ENCODE measurements at places on chromosomes 16 and 17.

DNA sequence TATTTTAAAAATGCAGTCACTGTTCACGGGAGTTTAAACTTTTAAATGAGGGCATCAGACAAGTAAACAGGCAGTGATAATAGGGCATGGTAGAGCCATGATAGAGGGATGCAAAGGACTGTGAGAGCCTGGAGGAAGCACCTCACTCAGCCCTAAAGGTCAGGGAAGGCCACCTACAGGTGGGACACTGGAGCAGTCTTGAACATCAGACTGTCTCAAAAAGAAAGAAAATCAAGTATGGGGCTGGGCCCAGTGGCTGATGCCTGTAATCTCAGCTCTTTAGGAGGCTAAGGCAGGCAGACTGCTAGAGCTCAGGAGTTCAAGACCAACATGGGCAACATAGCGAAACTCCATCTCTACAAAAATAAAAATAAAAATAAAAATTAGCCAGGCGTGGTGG is 31.0 kb upstream of the DHRS7B start:
- DNase-seq = no peak

GRCh38 chr16:12511708-12512107 is 292.0 kb downstream of the CPPED1 start:
- no peak for DNase-seq

DNA sequence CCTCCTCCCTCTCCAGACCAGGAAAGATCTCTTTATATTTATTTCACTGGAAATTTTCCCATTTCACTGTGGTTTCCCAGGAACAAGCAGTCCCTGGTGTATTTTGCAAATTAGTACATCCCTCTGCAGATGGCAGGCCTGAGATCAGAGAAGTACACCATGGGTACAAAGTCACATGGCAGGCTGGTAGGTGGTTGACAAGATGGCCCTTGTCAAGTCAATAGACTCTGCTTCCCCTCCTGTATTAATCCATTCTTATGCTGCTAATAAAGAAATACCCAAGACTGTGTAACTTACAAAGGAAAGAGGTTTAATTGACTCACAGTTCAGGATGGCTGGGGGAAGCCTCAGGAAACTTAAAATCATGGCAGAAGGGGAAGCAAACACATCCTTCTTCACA is 51.6 kb upstream of the KSR1 start:
- no peak for DNase-seq

DNA sequence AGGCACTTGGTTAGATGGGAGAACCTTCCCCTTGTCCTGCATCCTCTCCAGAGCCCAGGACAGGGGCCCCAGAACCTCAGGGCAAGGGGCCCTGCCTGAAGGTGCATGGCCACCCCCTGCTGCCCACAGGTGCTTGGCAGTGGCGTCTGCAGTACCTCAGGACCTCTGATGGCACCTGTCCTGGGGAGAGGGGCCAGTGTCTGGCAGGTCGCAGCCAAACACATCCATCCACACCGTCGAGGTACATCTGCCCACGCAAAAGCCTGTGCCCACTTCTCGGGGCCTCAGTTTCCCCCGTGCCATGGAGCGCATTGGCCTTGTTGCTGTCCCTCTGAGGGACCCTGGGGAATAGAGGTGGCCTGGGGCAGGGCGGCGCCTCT is 9.3 kb downstream of the MAP2K3 start:
- no peak for DNase-seq

GRCh38 chr16:1706386-1707192 is 594 bp downstream of the MAPK8IP3 start:
- no peak for DNase-seq

DNA sequence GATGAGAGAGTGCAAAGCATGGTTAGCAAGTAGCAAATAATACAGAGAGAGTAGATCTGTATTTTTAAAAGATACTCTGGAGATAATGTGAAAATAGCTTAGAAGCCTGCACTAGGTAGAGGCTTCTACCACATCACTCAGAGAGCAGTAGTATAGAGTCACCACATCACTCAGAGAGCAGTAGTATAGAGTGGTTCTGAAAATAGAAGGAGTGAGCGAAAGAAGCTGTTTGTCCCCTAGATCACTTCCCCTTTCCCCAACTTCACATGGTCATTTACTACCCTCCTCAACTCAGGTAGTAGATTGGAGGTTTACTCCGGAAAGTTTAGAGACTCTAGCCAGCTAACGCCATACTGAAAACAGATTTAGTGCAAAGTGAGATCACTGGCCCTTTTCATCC is 17.1 kb downstream of the DGKE start:
- DNase-seq = no peak

DNA sequence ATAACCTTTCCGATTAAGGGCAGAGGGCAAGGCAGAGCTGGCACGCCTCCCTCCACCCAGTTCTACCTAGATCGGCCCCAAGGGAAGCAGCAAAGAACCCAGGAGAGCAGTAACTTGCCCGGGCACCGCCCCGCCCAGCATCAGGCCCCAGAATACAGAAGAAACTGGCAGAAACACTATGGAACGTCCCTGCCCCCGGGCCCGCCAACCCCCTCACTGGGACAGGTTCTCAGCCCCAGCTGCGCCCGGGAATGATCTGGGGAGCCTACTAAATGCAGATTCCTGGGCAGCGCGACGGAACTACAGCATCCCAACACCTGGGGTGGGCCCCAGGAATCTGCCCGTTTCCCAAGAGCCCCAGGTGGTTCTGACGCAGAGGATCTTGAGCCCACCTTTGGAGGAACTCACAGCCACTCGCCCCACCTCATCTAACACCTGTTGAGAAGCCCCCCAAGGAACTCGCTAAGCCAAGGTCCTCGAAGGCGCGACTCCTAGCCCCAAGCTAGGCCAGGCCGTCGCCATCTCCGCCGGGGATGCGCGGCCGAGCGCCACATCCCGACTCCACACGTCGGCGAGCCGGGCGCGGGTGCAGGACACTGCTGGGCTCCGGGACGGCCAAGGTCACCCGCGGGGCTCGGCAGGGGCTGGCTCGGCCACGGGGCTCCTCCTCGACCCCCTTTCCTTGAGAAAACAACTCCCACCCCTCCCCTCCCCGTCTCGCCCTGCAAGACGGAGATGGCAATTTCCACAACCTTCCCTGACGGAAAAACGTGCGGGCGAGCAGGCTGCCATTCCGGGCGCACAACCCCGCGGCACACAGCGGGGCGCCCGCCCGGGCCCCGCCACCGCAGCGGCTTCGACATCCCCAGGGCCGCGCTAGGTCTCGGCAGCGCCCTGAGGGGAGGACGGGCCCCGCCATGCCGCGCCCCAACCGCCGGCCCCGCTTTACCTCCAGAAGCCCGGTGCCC is 913 bp downstream of the CDIP1 start:
- no peak for DNase-seq

- no peak for DNase-seq
These were observed 31.2 kb downstream of the CDH3 start for GRCh38 chr16:68676113-68676860.

- DNase-seq = no peak
These were observed 74.5 kb downstream of the RAI1 start for GRCh38 chr17:17755715-17756114.

GRCh38 chr17:67520916-67521774 is 144.1 kb downstream of the PITPNC1 start:
- DNase-seq = peak; percentile 92

DNA sequence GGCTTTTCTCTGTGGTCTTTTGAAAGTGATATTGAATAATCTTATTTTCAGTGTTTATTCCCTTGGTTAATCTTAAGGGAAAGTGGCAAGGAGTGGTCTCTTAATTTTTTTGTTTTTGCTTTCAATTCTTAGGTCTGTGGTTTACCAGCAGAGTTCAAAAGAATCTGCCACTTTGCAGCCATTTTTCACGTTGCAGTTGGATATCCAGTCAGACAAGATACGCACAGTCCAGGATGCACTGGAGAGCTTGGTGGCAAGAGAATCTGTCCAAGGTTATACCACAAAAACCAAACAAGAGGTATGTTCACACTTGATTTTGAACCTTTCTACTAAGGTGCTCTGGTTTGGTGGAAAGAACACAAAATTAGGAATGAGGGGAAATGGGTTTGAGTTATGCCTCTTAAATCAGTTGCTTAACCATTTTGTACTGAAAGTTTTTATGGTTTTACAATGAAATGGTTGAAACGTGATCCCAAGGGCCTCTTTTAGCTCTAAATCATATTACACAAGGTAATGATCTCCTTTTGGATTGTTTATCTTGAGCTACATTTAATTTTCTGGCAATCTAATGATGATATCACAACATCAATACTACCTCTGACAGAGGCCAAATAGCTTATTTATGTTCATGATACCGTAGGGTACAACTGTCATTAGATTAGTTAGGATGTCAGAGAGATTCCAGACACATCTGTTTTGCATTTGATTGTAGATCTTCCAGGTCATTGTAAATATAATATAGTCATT is 51.6 kb upstream of the CRISPLD2 start:
- no peak for DNase-seq

DNA sequence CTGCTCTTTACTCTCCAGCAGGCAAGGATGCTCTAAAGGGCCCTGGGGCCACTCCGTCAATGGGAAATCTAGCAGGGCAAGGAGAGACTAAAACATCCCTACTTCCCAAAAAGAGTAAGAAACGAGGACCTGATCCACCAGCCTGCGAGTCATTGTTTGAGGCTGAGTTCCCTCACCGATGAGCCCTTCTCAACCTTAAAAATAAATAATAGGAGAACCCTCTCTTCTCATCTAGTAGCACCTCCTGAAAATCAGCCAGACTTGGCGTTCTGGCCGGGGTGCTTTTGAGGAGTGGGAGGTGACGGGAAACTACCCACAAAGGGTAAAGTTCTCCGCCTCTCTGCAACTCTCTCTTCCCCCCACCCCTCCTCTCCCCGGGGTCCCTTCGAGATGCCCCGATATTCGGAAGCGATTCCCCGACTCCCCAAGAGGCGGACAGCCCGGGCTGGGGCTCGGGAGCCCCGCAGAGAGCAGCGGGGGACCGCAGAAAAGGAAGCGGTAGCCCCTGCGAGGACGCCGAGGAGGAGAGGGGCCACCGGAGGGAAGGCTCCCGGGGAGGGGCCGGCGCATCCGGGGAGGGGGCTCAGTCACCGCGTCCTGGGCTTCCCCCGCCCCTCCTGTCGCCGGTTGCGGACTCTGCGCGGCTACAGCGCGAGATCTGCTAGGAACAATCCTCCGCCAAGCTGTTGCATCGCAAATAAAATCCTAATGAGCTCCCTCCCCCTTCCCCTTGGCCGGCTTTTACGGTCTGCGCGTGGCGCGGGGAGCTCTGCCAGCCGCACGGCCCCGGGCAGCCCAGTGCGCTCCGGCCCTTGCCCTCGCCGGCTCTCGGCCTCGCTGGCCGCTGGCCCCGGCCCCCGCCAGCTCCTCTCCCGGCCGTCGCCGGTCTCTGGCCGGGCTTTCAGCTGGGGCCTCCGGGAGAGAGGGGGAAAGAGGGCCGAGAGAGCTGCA is 1.3 kb downstream of the HOXB9 start:
- no peak for DNase-seq

DNA sequence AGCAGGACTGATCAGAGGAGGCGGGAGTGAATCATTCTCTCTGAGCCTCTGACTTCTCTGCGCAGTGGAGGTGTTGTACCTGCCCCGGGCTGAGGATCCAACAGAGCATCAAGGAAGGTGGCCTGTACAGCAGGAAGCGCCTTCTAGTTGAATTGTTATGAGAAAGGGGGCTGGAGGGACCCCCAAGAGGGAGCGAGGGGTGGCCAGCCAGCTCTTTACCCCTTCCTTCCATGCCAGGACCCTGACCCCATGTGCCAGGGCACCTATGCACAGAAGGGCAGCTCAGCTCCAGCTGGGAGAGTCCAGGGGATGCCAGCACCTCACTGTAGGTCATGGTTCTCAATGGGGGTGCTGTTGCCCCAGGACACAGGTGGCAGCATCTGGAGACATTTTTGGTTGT is 149.3 kb downstream of the SDK2 start:
- no peak for DNase-seq

DNA sequence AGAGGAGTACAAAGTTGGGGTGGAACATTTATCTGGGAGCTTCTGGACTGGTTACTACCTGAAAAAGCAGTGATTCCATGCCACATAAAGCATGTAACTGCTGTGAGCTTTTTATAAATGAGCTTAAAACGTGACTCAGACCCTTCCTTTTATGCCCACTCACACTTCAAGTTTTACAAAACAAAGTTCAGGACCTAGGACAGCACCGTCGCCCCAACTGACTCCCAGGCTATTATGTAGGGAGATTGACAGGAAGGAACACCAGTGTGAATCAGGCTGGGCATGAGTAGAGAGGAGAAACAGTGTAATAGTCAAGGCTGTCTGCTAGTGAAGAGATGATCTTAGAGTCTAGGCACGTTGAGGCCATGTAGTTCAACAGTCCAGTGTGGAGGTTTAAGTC is 91.6 kb upstream of the DNAH9 start:
- no peak for DNase-seq

DNA sequence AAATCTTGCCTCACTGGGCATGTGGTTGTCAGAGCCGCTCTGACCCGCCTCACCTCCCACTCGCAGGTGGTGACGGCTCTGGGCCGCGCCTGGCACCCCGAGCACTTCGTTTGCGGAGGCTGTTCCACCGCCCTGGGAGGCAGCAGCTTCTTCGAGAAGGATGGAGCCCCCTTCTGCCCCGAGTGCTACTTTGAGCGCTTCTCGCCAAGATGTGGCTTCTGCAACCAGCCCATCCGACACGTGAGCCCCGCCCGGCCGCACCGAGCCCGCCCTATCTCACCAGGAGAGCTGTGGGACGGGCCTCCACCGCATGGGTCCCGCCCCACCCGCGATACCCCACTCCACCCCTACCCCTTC is 4.0 kb downstream of the TGFB1I1 start:
- DNase-seq = peak; percentile 35

GRCh38 chr17:61395409-61395982 is 4.1 kb upstream of the TBX2 start:
- DNase-seq = no peak

DNA sequence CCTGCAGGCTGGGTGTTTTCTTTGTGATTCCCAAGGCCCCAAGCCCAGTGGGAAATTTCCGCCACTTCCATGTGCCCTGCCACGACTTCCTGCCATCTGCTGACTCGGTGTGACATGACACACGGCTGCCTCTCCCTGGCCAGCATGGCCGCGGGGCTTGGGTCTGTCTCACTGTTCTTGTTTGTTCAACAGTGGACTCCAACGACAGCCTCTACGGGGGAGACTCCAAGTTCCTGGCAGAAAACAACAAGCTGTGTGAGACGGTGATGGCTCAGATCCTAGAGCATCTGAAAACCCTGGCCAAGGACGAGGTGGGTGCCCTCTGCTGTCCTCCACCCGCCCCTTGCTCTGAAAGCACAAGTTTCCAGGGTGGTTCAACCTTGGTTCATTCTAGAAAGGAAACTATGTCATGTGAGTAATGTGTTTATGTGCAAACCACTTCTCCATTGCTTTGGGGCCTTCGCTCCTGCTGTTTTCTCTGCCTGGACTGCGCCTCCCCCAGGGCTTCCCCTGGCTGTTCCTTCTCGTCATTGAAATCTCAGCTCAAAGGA is 26.8 kb downstream of the KNOP1 start:
- DNase-seq = no peak

Measured in NCI-H510A treated with DMSO at 0.1 percent for 48 hours (cell line).